ENCODE measurements at places on chromosomes 2 and 18.

GRCh38 chr2:131417886-131418285 is 53.9 kb upstream of the RAB6D start:
- no peak overlapping the region for H3K27ac ChIP-seq
- no peak for DNase-seq
- peaks cover 22% of the 10 kb centered on the region for H3K27me3 ChIP-seq
- no peak overlapping the region for H3K4me3 ChIP-seq
- peaks cover 26% of the 10 kb centered on the region for H3K4me1 ChIP-seq

- H3K27me3 ChIP-seq = no peaks in the 10 kb centered on the region
- H3K4me3 ChIP-seq = no peak overlapping the region
- peaks cover 6% of the 10 kb centered on the region for H3K36me3 ChIP-seq
- H3K4me1 ChIP-seq = peaks cover 29% of the 10 kb centered on the region
- peak overlapping the region; percentile 13 for H3K27ac ChIP-seq
These were observed 17.1 kb downstream of the CREB1 start for GRCh38 chr2:207546822-207547221.

- peaks cover 2% of the 10 kb centered on the region for H3K36me3 ChIP-seq
- H3K4me3 ChIP-seq = no peak overlapping the region
- no peaks in the 10 kb centered on the region for H3K4me1 ChIP-seq
- no peak overlapping the region for H3K27ac ChIP-seq
These were observed 746.9 kb upstream of the NRXN1 start for GRCh38 chr2:51778806-51779205.

GRCh38 chr2:1132328-1132969 is 181.8 kb downstream of the SNTG2 start:
- no peaks in the 10 kb centered on the region for H3K27me3 ChIP-seq
- H3K36me3 ChIP-seq = no peaks in the 10 kb centered on the region
- H3K4me3 ChIP-seq = no peak overlapping the region
- H3K27ac ChIP-seq = no peak overlapping the region
- no peak for DNase-seq

- peaks cover 25% of the 10 kb centered on the region for H3K4me1 ChIP-seq
- H3K27ac ChIP-seq = no peak overlapping the region
- no peaks in the 10 kb centered on the region for H3K36me3 ChIP-seq
- DNase-seq = no peak
These were observed 92.4 kb upstream of the COPS8 start for GRCh38 chr2:236993286-236993685.

GRCh38 chr2:138877421-138877820 is 97.2 kb upstream of the NXPH2 start:
- H3K27me3 ChIP-seq = no peaks in the 10 kb centered on the region
- no peak overlapping the region for H3K4me3 ChIP-seq
- no peak for DNase-seq
- H3K4me1 ChIP-seq = peaks cover 5% of the 10 kb centered on the region

DNA sequence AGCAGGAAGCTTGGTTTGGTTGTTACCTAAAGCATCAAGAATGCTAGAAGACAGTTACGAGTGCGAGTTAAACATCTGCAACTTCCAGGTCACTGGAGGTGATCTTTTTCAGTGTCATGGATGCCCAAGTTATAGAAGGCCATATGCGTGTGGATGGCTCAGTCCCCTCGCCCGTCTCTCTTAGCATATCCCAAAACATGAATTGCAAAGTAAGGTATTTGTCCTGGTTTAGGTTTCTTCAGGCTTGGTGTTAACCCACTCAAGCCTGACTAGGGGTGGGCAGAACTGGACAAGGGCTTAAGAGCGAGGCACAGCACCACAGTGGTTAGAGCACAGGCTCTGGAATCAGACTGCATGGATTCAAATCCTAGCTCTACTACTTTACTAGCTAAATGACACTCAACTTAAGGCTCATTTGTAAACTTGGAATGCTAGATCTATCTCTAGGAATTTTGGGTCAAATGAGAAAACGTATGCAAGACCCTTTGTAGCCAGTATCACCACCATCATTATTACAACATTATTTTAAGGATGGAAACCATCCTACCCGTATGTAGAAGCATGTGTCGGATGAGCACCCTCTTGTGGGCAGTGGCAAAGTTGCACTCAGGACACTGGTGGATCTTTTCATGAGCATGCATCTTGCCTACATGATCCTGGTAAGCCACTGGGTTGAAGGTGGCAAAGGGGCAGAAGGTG is 11.2 kb downstream of the ZNF142 start:
- H3K4me3 ChIP-seq = no peak overlapping the region
- DNase-seq = peak; percentile 52
- peaks cover 11% of the 10 kb centered on the region for H3K36me3 ChIP-seq
- H3K27me3 ChIP-seq = no peaks in the 10 kb centered on the region
- no peaks in the 10 kb centered on the region for H3K4me1 ChIP-seq

- no peak overlapping the region for H3K27ac ChIP-seq
- H3K36me3 ChIP-seq = no peaks in the 10 kb centered on the region
- no peak for DNase-seq
- peaks cover 32% of the 10 kb centered on the region for H3K4me1 ChIP-seq
- peaks cover 62% of the 10 kb centered on the region for H3K27me3 ChIP-seq
These were observed 5.0 kb upstream of the TET3 start for GRCh38 chr2:73979686-73980085.

GRCh38 chr2:41540272-41540998 is 507.4 kb upstream of the PKDCC start:
- H3K4me3 ChIP-seq = no peak overlapping the region
- no peak for DNase-seq
- no peaks in the 10 kb centered on the region for H3K27me3 ChIP-seq
- no peaks in the 10 kb centered on the region for H3K4me1 ChIP-seq
- no peak overlapping the region for H3K27ac ChIP-seq
- H3K36me3 ChIP-seq = peaks cover 2% of the 10 kb centered on the region

All from neural crest cell (in vitro differentiated cells).